Articular chondrocyte of knee joint (primary cell): ENCODE measurements at places on chromosomes 1 and 21. TPM values are rescaled to one million over a fixed set of nuclear protein-coding genes. Genes with fewer than 3 reads are reported as not detected.

Gene FOXO6
- total RNA-seq = 0.11 and 0.13 TPM in 2 replicates

Gene FAM43B
- total RNA-seq = 3.1 and 3.3 TPM in 2 replicates

Gene CFAP45
- 0.65 and 1.1 TPM in 2 replicates for total RNA-seq

Gene KRTAP12-2
- not detected in 2 replicates for total RNA-seq

Gene SPRR4
- total RNA-seq = not detected in 2 replicates
